ENCODE measurements at places on chromosomes 2 and 18.

GRCh38 chr18:39485696-39486095 is 1920.1 kb upstream of the CELF4 start:
- no peak for DNase-seq

DNA sequence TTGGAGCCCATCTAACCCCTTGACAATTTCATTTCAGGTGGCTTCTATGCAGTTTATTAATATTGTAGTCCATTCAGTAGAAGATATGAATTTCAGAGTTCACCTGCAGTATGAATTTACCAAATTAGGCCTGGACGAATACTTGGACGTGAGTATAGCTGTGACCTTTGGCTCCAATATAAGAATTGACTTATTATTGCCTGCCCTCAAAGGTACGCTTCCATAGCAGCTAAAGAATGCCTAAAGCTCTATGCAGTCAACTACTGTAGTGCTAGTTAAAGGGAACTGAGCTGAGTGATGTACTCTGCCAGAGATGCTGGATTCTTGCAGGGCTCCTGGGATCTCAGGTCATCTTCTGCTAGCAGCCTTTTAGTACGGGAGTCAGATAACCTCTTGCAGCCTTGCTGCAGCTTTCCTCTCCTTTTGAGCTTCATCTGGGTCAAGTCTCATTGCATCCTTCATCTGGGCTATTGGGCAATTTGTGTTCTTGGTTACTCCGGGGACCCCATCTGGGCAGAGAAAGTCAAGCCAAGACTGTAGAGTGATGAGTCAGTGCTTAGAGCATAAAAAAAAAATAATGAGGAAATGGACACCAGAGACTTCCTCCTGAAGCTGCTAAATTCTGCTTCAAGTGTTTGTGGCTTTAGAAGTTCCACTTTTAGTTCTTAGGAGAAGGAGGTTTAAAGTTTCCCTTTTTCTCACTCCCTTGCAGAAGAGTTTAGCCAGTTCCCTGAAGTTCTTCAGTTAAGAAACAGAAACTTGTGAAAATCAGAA is 105.6 kb downstream of the PRPF40A start:
- DNase-seq: no peak

DNA sequence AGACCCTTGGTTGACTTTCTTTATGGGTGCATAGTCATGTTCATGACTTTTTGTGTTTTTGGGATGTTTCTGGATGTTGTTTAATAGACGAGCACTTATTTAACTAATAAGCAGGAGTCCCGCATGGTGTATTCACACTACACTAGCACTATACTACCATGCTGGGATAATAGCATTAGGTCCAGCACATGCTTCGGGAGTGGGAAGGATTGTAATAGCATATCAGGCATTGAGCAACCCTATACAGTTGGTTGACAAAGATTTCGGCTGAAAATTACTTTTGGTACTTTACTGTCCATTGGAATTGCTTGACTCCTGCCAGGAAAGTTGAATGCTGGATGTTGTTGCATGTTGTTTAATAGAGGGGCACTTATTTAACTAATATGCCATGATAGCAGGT is 2.8 kb downstream of the SH3RF3 start:
- no peak for DNase-seq

DNA sequence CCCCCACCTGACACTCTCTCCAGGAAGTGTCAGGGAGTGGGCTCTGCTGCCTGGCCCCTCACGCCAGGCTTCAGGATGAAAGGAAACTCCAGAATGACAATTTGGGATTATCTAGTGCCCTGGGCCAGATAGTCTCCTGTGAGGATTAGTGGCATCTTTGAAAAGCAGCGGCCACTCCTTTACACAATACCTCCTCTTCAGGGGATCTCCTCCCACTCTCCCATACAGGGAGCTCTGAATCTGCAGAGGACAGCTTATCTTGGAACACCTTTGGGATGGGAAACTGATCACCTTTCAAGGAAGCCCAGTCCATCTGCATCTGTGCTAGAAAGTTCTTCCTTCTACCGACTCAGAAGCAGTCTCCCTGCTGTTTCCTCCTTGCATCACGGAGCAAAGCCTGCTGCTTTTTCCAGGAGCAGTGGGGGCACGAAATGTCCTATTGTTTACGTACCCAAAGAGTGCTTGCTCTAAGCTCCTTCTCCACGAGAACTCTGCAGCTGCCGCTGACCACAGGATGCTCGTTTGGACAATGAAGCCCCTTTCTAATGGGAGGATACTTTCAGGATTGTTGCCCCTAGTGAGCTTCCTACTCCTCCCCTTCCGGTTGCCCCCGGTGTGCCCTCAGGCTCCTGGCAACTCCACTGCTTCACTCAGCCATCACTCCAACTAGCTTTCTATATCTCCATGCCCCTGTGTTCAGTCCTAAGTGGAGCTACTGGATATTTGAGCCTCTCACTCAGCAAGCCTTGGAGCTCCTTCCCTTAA is 31.5 kb downstream of the SIX3 start:
- DNase-seq: no peak

- DNase-seq: no peak
Measured at GRCh38 chr2:233124421-233125080, 64.4 kb downstream of the INPP5D start.

- DNase-seq: no peak
Measured at GRCh38 chr2:231246171-231246842, 47.9 kb downstream of the ARMC9 start.

GRCh38 chr2:71646028-71646427 is 192.7 kb downstream of the DYSF start:
- no peak for DNase-seq

DNA sequence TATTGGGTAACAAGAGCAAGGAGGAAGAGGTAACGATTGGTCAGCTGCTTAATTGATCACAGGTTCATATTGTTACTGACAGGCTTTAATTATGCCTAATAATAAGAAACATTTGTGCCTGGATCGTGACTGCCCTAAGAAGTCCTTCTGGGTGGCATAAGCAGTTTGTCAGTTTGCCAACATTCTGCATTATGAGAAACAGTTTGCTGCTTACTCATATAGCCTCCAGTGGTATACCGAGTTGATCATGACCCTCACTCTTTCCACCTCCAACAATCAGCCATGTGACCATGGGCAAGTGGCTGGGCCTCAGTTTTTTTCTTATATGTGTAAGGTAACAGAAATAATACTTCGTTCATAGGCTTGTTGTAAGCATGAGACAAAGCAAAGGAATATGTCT is 96.6 kb upstream of the CABLES1 start:
- DNase-seq: no peak

DNA sequence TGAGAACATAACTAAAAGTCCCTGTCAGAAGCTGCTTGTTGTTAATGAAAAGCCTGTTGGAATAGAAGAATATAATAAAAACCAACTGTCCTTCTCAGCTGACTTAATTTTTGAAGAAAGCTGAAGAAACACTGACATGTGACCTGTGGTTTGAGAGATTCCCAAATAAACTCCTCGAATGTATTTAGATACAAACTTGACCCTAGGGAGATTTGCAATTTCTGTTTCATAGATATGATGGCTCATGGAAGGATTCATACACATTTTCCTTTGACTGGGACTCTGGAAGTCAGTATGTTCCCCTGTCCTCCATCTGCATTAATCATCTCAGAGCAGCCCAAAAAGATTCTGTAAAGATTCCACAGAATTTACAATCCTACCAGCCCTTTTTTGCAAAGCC is 195.1 kb downstream of the TMEM247 start:
- no peak for DNase-seq

GRCh38 chr2:46540496-46541331 is 61.3 kb downstream of the TMEM247 start:
- DNase-seq: no peak

DNA sequence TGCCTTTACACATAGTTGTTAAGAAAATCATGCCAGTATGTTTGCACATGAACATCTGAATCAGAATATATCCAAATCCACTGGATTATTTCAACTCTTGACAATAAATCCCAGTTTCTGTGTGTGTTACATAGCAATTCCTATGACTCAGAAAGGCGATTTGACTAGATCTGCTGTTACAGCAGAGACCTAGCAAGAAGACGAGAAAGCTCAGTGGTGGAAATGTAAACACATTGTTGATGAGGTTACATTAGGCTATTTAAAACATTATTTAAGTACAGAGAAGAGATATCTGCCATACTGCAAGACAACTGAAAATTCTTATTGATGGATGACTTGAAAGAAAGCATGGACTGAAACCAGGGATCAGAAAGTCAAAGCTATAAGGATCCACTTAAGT is 73.0 kb upstream of the SMIM21 start:
- DNase-seq: no peak

- DNase-seq: no peak
Measured at GRCh38 chr2:36369716-36370115, 14.1 kb downstream of the CRIM1 start.

DNA sequence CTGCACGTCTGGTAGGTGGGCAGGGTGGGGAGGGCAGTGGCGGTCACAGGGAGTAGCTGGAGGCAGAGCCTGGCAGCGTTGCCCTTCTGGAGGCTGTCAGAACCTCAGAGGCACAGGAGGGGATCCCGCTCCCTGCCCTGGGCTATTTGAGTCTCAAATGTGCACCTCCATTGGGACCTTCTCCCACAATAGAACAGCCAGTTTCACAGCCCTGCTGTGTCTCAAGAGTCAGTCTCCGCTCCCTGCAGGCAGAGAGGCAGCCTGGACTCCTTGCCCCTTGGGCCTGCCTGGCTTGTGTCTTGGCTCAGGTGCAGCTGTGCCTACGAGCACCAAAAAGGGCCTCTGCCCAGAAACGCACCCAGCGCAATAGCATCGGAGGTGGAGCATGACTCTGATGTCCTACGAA is 57.4 kb downstream of the FAM168B start:
- DNase-seq: no peak

DNA sequence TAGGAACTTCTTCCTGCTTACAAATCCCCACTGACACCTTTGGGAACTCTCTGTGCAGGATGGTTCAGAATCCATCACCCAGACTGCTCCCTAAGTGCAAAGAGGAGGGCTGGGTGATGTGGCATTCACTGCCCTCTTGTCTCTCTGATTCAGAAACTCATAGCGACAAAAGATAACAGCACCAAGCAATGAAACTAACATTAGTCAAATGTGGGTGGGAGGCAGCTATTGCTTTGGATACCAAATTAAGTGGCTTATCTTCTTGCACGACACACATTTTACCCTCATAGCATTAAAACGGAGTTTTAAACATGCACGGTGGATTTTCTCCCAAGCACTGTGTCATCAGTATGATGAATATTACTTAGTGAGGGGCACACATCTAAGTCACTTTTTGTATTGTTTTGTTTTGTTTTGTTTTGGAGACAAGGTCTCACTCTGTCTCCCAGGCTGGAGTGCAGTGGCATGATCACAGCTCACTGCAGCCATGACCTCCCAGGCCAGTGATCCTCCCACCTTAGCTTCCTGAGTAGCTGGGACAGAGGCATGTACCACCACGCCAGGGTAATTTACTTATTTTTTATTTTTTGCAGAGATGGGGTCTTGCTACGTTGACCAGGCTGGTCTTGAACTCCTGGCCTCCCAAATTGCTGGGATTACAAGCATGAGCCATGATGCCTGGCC is 40.9 kb upstream of the NEB start:
- no peak for DNase-seq

DNA sequence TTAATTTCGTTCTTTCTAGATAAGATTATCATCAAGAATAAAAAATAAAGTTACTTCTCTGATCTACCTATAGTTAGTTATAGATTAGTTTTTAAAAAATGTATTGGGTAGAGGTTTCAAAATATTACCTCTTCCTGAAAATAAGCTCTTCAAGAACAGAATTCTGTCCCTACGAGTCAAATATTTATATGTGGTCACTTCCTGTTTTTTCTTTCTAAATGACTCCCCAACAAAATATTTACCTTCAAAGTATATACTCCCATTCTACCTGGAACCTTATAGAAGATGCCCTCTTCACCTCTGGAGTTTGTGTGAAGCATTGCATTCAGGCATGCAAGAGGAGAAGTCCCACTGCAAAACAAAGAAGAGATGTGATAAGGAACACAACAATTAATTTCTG is 72.3 kb downstream of the ASXL2 start:
- no peak for DNase-seq

GRCh38 chr2:234433201-234433600 is 63.7 kb downstream of the ARL4C start:
- no peak for DNase-seq

DNA sequence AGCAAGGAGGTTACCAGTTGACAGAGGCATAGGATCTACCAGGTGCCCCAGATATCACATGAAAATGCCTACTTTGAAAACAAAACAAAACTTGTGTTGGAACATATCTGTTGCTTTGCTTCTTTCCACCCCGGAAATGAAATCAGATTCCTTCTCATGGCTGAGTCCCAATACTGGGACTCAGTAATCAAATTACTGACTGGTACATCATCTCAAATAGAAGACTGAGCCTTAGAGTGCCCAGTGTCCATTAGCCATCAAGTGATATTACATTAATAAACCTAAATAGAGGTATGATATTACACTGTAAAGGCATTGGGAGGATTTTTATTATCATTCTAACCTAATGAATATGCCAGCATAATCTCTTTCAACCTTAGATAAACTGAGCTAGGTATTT is 48.6 kb upstream of the MSTN start:
- no peak for DNase-seq

- no peak for DNase-seq
Measured at GRCh38 chr2:183244300-183244844, 120.1 kb downstream of the NUP35 start.

GRCh38 chr2:127403460-127403859 is 14.8 kb upstream of the PROC start:
- no peak for DNase-seq

GRCh38 chr2:58042486-58042970 is 4.1 kb upstream of the VRK2 start:
- DNase-seq: no peak

DNA sequence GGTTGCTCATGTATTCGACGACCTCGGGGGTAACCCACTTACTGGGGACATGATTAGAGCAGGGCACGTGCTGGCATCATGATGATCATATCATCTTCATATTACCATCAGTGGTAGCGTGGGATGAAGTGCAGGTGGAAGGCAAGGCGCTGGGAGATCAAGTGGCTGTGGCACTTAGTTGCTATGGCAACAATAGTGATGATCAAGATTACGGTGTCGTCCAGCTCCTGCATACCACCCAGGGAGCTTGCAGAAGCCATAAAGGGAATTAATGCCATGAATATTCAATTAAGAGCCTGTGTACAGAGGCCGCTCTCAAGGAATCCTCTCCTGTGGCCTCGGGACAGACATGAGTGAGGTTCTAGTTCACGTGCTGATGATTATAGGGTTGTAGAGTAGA is 237.2 kb upstream of the COPS8 start:
- DNase-seq: no peak

- no peak for DNase-seq
Measured at GRCh38 chr2:136057023-136057801, 60.7 kb downstream of the CXCR4 start.

DNA sequence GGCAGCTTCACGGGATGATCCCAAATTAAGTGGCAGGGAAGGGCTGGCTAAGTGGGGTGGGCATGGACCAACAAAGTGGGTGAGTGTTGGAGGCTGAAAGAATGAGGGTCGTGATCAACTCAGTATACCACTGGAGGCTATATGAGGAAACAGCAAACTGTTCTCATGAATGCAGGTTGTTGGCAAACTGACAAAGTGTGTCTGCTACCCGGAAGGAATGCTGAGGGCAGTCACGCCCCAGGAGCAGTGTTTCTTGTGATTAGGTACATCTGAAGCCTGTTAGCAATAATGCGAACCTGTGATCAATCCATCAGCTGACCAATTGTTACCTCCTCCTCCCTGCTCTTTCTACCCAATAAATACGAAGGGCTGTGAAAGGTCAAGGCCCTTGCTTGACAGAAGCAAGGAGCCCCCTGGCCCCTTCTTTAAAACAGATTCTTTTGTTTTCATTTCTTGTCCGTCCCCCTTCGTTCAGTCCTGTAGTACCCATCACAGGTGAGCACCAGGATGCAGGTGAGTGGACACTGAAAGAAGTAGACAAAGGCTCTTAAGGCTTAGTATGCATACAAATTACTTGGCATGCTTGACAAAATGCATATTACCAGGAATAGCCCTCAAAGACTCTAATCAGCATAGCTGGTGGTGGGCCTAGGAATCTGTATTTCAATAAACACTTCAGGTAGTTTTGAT is 67.9 kb downstream of the LOXHD1 start:
- no peak for DNase-seq

Data from mesenteric fat pad (tissue), 1 donor.